Stimulated activated CD8-positive, alpha-beta memory T cell treated with anti-CD3 and anti-CD28 coated beads, Interleukin-4, amount 100 ng/mL, for 4 hours (primary cell): ENCODE measurements at places on chromosomes 2 and 18.

DNA sequence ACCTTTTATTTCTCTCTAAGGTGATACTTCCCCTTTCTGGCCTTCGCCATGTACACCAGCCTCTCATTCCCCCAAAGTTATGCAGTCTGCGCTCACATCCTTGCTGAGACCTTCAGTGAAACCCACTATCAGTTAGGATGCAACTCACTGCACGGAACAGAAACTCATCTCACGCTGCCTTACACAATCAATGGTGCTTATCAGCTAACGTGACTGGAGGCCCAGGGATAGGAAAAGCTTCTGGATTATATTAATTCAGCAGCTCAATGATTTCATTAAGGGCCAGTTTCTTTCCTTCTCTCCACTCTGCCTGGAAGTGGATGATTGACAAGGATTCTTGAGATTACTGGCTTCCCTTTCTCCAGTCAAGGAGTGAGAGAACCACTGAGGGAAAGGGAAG, 44.8 kb downstream of the CDH2 start:
- no peak for DNase-seq

- no peak for DNase-seq
Observed at GRCh38 chr18:51857989-51858388, 482.0 kb upstream of the DCC start.

- DNase-seq: no peak
Observed at GRCh38 chr2:178152033-178152432, 39.8 kb downstream of the RBM45 start.

GRCh38 chr2:210199186-210199765, 26.0 kb downstream of the ACADL start:
- DNase-seq: no peak

DNA sequence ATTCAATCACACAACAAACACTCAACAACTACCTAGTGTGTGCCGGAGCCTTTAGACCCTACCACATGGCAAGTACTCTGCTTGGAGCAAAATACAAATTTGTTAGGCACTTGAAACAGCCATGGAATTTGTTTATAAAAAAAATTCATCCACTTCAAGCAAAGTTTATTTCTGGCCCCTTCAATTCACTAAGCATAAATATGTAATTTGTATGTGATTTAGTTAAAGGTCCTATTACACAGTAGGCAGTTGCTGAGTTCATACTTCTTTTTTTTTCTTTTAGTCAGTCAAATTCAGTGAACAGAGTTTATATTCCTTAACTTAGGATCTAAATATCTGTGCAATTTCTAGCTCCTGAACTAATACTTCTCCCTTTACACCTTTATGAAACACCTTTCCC, 22.5 kb downstream of the GCFC2 start:
- DNase-seq: no peak

DNA sequence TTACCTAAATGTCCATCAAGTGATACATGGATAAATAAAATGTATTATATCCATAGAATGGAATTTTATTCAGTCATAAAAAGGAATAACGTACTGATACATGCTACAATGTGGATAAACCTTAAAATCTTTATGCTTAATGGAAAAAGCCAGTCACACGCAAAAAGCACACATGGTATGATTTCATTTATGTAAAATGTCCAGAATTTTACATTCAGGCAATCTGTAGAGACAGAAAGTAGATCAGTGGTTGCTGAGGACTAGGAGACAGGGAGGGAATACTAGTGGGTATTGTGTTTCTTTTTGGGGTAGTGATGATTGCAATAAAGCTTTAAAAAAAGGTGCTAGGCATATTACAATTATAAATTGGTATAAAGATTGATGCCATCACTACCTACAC, 30.7 kb upstream of the CD302 start:
- DNase-seq: no peak

- no peak for DNase-seq
Observed at GRCh38 chr2:148909114-148909513, 34.1 kb downstream of the KIF5C start.

DNA sequence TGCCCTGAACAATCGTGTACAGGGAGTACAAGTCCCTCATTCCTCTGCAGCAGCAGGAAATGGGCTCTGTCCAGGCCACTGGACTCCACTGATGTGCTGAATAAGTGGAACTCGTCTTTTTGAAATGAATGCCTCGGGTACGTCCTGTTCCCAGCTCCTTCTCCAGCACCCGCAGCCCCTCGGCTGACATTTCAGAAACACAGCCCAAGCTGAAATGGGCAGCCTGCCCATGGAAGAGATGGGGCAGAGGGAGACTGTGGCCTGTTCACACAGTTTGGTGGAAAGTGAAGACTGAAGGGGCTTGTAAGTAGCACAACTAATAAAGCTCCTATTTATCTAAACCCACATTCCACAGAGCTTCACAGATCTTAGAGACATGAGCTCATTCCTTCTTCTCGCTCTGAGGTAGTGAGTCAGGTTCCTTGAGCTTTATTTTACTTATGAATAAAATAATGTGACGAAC, 498.6 kb downstream of the TXNL1 start:
- no peak for DNase-seq

GRCh38 chr2:102438578-102438977, 15.6 kb downstream of the IL18RAP start:
- DNase-seq: no peak

GRCh38 chr2:65231121-65231520, 3.5 kb downstream of the ACTR2 start:
- DNase-seq: no peak
